ENCODE measurements at places on chromosomes 13 and 19.

DNA sequence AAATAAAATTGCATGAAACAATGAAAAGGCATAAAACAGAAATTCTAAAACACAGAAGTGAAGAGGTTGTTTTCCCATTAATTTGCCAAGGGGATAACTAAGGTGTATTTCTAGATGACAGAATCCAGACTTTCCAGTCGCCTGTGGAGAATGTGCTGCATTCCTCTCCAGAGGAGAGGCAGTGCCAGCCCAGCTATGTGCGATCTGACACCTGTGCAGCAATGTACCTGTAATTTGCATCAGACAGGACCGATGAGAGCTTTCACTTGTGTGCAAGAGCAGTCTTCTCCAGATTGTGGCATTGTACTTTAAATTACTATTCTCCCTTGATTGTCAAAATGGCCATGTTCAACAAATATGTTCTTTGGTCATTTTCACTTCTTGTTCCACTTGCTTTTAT is 1037.9 kb downstream of the EFNB2 start:
- H3K4me3 ChIP-seq, result no peak overlapping the region
- no peak for DNase-seq
- H3K27me3 ChIP-seq, result no peaks in the 10 kb centered on the region
- H3K27ac ChIP-seq, result no peak overlapping the region

- H3K27ac ChIP-seq, result no peak overlapping the region
- H3K4me1 ChIP-seq, result no peaks in the 10 kb centered on the region
- no peak overlapping the region for H3K4me3 ChIP-seq
- DNase-seq, result no peak
- no peaks in the 10 kb centered on the region for H3K36me3 ChIP-seq
Observed at GRCh38 chr19:33660410-33661124, 38.8 kb downstream of the CHST8 start.

- H3K4me1 ChIP-seq, result no peaks in the 10 kb centered on the region
- DNase-seq, result no peak
- no peaks in the 10 kb centered on the region for H3K27me3 ChIP-seq
- H3K27ac ChIP-seq, result no peak overlapping the region
- H3K4me3 ChIP-seq, result no peak overlapping the region
- H3K36me3 ChIP-seq, result peaks cover 27% of the 10 kb centered on the region
Observed at GRCh38 chr13:98845742-98846141, 93.3 kb upstream of the SLC15A1 start.

DNA sequence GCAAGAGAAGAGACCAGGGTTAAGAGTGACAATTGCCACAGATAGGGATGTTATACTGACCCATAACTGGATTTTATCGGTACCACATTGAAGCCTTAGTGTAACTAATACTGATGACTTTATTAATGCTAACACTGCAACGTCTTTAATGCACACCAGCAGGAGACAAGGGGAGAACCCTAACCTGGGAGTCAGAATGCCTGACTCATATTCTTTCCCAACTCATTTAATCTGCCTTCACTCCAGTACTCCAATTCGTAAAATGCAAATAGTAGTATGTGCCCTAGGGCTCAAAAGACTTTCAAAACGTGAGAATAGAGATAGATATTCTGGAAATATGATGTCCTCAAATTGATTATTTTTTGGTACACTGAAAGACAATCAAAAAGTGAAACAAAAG is 62.4 kb downstream of the GPC6 start:
- no peak overlapping the region for H3K27ac ChIP-seq
- no peaks in the 10 kb centered on the region for H3K27me3 ChIP-seq
- H3K4me1 ChIP-seq, result no peaks in the 10 kb centered on the region
- no peak for DNase-seq
- H3K36me3 ChIP-seq, result no peaks in the 10 kb centered on the region
- no peak overlapping the region for H3K4me3 ChIP-seq

GRCh38 chr13:26785838-26786630 is 25.4 kb upstream of the GPR12 start:
- H3K27me3 ChIP-seq, result no peaks in the 10 kb centered on the region
- peak; percentile 71 for DNase-seq
- peak overlapping the region; percentile 6 for H3K27ac ChIP-seq
- H3K36me3 ChIP-seq, result no peaks in the 10 kb centered on the region
- peaks cover 17% of the 10 kb centered on the region for H3K4me1 ChIP-seq

- no peaks in the 10 kb centered on the region for H3K27me3 ChIP-seq
- no peak for DNase-seq
- peaks cover 61% of the 10 kb centered on the region for H3K4me1 ChIP-seq
- H3K4me3 ChIP-seq, result no peak overlapping the region
Observed at GRCh38 chr19:6274756-6275155, 5.0 kb downstream of the MLLT1 start.

- DNase-seq, result peak; percentile 69
- peaks cover 50% of the 10 kb centered on the region for H3K4me1 ChIP-seq
- no peaks in the 10 kb centered on the region for H3K27me3 ChIP-seq
- peak overlapping the region; percentile 92 for H3K4me3 ChIP-seq
- H3K27ac ChIP-seq, result peak overlapping the region; percentile 100
- H3K36me3 ChIP-seq, result peaks cover 28% of the 10 kb centered on the region
Observed at GRCh38 chr19:18278521-18279265, 2.7 kb downstream of the JUND start.

DNA sequence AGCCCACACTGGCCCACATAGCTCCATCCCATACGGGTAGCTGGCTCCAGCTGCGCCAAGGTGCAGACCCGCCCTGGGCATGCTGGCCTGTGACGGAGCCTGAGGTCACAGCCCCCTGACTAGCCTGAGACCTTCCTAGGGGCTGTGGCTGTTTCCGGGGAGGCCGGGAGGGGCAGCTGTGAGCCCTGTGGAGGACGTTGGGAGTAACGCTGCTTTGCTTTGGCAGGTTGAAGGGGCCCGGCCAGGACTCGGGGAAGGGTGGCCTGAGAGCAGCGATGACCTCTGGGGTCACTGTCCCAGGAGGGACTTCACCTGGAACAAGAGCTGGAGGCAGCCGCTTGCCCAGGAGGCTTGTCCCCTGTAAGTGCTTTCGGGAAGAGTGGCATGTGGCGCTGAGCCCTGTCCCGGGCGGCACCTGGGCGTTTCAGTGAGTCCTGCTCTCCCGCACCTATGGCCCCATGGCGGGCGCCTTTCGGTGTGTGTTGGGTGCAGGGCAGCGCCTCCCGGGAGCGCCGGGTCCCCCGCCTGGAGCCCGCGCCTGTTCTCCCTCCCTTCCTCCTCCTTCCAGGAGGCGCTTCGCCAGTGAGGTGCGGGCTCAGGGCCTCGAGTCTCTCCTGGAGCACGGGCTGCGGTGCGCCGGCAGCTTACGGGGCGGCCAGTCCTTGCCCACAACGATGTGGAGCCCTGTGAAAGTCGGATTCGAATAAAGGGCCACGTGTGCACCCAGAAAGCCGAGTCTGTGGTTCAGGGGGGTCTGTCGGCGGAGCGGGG is 1.1 kb upstream of the FAM174C start:
- peaks cover 67% of the 10 kb centered on the region for H3K4me1 ChIP-seq
- H3K4me3 ChIP-seq, result no peak overlapping the region
- H3K27ac ChIP-seq, result peak overlapping the region; percentile 80
- DNase-seq, result no peak
- H3K27me3 ChIP-seq, result no peaks in the 10 kb centered on the region
- peaks cover 54% of the 10 kb centered on the region for H3K36me3 ChIP-seq

DNA sequence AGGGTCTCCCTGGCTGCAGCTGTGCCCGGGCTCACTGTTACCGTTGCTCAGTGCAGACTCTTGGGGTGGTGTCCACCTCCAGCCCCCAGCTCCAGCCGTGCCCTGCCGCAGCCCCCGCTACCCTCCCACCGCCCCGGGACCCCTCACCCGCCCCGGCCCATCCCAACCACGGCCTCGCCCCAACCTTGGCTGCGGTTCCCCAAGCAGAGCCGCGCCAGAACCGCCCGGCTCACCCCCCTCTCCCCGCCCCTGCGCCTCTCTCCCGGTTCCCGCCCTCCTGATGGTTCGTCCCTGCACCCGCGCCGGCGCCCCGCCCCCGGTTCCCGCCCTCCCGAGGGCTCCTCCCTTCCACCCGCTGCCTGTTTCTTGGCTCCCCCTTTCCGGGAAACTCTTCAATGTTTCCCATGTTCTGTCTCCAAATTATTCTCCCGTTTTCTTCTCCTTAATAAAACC is 40.3 kb downstream of the ANKRD10 start:
- no peak overlapping the region for H3K27ac ChIP-seq
- H3K4me3 ChIP-seq, result no peak overlapping the region
- peak; percentile 41 for DNase-seq
- H3K4me1 ChIP-seq, result peaks cover 23% of the 10 kb centered on the region
- no peaks in the 10 kb centered on the region for H3K36me3 ChIP-seq

- peak overlapping the region; percentile 37 for H3K4me3 ChIP-seq
- H3K27ac ChIP-seq, result peak overlapping the region; percentile 78
- DNase-seq, result no peak
Observed at GRCh38 chr19:610071-610800, 20.6 kb downstream of the HCN2 start.

- peaks cover 3% of the 10 kb centered on the region for H3K4me1 ChIP-seq
- no peak overlapping the region for H3K4me3 ChIP-seq
- no peak for DNase-seq
- no peaks in the 10 kb centered on the region for H3K36me3 ChIP-seq
- H3K27me3 ChIP-seq, result peaks cover 8% of the 10 kb centered on the region
Observed at GRCh38 chr13:112974671-112975070, 5.7 kb downstream of the MCF2L start.

DNA sequence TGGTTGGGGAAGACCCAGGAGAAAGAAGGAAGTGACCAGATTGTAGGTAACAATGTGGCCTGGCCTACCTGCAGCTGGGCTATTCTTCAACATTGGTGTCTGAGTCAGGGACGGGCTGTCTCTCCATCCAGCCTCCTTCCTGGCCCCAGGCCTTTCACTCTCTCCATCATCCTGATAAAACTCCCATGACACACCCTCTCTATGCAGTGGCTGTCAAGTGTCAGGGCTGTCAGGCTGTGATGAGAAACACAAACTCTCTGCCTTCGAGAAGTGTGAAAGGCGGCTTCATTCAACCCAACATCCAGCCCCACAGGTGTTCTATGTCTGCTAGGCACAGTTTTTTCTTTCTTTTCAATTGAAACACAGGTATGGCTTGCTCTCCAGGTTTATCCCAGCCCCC is 153.3 kb upstream of the VSTM2B start:
- no peak overlapping the region for H3K4me3 ChIP-seq
- no peaks in the 10 kb centered on the region for H3K4me1 ChIP-seq
- H3K27me3 ChIP-seq, result no peaks in the 10 kb centered on the region
- no peak overlapping the region for H3K27ac ChIP-seq

DNA sequence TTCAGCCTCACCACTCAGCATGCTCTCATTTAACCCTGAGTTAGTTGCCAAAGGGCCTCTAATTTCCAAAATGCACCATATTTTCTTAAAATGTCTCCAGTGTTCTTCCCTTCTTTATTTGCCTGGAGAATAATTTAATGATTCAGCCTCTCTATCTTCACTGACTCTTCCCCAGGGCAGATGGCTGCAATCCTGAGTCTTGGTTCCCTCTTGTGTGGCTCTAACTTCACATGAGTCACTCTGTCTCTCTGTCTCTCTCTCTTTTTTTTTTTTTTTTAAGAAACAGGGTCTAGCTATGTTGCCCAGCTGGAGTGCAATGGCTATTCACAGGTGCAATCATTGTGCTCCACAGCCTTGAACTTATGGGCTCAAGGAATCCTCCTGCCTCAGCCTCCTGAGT is 251.4 kb downstream of the VWA8 start:
- peaks cover 2% of the 10 kb centered on the region for H3K36me3 ChIP-seq
- no peaks in the 10 kb centered on the region for H3K4me1 ChIP-seq
- H3K27ac ChIP-seq, result no peak overlapping the region
- DNase-seq, result no peak

DNA sequence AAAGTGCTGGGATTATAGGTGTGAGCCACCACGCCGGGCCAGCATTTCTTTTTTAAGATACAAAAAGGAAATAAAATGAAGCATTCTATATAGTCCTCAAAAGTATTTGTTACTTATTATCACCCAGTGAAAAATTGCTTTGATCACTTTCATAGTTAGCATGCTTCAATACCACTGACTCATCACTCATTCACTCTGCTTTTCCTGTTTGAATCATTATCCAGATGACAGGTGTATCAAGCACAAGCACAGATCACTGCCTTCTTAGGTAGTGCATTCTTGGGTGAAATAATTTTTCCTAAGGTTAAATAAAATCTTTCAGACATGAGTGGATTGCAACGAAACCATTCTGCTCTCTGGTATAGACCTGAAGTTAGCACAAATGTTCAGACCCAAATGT is 35.8 kb upstream of the SPART start:
- no peaks in the 10 kb centered on the region for H3K36me3 ChIP-seq

DNA sequence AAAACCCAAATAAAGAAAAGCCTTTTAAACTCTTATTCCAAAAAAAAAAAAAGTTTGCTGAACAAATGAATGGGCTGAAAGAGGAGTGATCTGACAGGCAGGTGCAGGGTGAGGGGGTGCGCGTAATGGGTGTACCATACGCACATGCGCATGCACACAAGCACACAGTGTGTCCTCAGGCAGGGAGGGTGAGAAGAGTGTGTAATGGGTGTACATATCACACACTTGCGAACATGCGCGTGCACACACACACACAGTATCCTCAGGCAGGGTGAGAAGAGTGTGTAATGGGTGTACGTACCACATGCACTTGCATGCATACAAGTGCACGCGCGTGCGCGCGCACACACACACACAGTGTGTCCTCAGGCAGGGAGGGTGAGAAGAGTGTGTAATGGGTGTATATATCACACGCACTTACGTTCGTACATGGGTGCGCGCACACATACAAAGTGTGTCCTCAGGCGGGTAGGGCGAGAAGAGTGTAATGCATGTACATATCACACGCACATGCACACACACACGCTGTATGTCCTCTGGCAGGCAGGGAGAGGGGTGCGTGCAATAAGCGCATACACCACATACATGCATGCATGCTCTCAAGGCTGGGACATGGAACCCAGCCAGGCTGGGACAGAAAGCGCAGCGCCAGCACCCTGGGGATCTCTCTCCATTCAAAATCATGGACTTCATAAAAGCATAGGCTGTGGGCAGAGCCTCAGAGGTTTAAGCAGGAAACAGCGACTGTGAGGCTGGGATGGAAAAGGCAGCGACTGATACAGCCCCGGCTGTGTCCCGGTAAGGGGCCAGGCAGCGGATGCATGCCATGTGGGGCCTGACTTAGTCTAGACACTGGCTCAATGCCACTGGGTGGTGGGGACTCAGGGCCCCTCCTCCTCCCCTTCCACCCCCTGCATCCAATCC is 70.4 kb downstream of the CEBPG start:
- DNase-seq, result no peak
- H3K27ac ChIP-seq, result no peak overlapping the region
- no peaks in the 10 kb centered on the region for H3K36me3 ChIP-seq
- H3K27me3 ChIP-seq, result no peaks in the 10 kb centered on the region
- peaks cover 25% of the 10 kb centered on the region for H3K4me1 ChIP-seq
- H3K4me3 ChIP-seq, result no peak overlapping the region

DNA sequence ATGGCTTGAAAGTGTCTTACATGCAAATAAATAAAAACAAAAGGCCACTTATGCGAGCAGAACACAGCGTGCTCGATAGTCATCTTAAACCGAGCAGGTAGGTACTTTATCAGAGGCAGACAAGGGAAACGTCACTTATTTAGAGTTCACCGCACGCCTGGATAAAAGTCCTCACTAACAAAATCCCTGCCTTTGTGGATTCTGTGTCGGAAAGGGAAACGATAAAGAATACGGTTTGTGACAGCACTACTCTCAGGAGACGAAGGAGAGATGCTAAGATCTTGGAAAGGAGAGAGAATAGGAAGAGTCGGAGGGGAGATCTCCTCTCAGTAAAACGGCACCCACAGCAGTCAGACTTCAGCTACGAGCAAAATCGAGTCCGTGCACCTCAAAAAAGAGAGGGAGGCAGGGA is 581 bp downstream of the RCBTB1 start:
- H3K4me3 ChIP-seq, result peak overlapping the region; percentile 77
- H3K4me1 ChIP-seq, result peaks cover 11% of the 10 kb centered on the region
- H3K36me3 ChIP-seq, result peaks cover 6% of the 10 kb centered on the region
- no peak overlapping the region for H3K27ac ChIP-seq
- peak; percentile 46 for DNase-seq

GRCh38 chr19:52398081-52398441 is 412 bp downstream of the ZNF528 start:
- peak overlapping the region; percentile 57 for H3K27ac ChIP-seq
- peaks cover 7% of the 10 kb centered on the region for H3K36me3 ChIP-seq
- no peaks in the 10 kb centered on the region for H3K27me3 ChIP-seq
- peak overlapping the region; percentile 64 for H3K4me3 ChIP-seq
- no peak for DNase-seq
- peaks cover 12% of the 10 kb centered on the region for H3K4me1 ChIP-seq
